ENCODE measurements at places on chromosomes 12 and 14.

DNA sequence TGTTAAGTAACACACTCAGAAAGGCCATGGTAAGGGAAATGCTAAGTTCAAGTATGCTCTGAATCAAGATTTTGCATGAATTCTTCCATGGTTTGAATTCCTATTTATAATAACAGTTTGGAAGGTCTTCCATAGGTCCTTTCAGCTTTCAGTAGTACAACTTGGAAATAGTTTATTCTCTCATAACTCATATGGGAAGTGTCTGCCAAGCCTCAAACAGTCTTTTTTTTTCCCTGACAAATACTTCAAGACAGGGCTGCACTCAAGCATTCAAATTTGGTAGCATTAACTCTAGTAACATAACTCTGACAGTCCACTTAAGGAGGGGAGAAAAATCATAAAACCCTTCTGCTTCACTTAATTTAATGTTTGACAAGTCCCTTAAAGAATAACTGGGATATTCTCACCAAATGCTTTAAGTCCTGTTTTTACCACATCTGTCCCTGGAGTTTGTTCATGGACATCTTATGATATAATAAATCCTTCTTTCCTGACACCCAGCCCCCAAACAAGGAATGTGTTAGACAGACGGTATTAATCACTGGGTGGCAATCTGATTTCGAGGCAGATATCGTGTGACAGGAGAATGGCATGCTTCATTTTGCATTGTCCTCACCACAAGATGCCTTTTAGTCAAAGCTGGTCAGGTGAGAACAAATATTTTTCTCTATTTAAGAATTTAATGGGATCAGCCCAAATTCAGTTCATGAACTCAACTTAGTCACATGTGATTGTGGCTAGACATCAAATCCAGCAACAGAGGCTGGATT, 165.7 kb downstream of the BMP4 start:
- H3K4me1 ChIP-seq, result no peaks in the 10 kb centered on the region
- H3K27ac ChIP-seq, result no peak overlapping the region
- H3K27me3 ChIP-seq, result no peaks in the 10 kb centered on the region

DNA sequence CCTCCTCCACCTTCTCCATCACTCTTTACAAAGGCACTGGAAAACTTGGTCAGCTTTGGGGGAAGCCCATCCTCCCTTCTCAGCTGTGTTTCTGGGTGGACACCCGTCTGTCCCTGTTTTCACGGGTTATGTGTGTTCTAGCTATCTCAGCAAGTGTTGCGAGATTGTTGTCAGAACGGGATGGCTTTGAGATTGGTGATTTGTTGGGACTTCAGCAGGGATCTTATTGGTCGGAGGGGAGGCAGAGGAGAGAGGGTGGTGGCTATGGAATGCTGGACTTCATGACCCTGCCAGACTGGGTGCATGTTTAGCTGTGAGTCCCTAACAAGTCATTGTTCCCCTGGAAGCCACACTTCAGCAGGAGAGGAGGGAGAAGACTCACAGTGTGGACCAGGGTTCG, 2.1 kb downstream of the USP5 start:
- peaks cover 27% of the 10 kb centered on the region for H3K4me1 ChIP-seq
- peaks cover 51% of the 10 kb centered on the region for H3K36me3 ChIP-seq
- H3K27ac ChIP-seq, result peak overlapping the region; percentile 97
- H3K27me3 ChIP-seq, result no peaks in the 10 kb centered on the region
- H3K4me3 ChIP-seq, result peak overlapping the region; percentile 96

- H3K4me3 ChIP-seq, result no peak overlapping the region
- DNase-seq, result no peak
- H3K4me1 ChIP-seq, result no peaks in the 10 kb centered on the region
Observed at GRCh38 chr12:97235102-97235501, 227.5 kb upstream of the RMST start.

DNA sequence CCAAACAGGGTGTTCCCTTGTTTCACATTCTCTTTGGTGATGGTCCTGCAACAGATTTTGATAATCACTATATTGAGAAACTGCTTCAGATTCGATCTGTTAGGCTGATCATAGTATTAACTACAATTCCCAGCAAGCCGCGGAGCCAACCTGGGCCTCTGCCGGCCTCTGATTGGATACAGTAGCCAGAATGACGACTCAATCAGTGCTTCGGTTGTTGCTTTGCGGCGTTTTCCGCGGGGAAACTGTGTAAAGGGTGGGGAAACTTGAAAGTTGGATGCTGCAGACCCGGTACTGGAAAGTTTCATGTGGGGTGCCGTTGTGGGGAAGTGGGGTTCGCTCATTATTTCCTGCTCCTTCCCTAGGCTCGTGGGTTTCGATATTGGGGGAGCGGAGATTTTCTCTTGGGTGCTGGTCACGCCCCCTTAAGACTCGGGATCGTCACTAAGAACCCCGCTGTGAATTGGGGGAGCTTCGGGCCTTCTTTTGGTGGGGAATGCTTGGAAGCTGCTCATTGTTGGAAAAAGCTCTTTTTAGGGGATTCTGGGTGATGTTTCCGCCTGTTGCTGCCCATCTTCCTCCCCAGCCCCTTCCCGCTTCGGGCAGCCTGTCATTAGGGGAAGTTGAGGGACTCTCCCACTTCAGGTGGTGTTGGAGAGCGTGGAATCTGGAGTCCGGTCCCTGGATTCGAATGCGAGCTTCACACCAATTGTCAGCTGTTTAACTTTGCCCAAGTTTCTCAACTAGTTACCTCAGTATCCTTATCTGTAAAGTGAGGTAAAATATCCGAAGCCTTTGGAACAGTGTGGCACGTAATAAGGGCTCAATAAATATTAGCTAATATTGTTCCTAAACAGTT, at the start of gene RAD51B:
RAD51B (plus strand) TSS at position 217 of the 859 bp plus-strand sequence.
- H3K27me3 ChIP-seq, result no peaks in the 10 kb centered on the region
- peaks cover 36% of the 10 kb centered on the region for H3K4me1 ChIP-seq
- peak within 1 kb of the TSS; percentile 96 for H3K4me3 ChIP-seq
- peak; percentile 84 for DNase-seq
- no peaks in the 10 kb centered on the region for H3K36me3 ChIP-seq
- H3K27ac ChIP-seq, result peak within 1 kb of the TSS; percentile 92

- H3K4me3 ChIP-seq, result no peak overlapping the region
- peaks cover 10% of the 10 kb centered on the region for H3K27me3 ChIP-seq
- no peak for DNase-seq
- H3K27ac ChIP-seq, result no peak overlapping the region
- no peaks in the 10 kb centered on the region for H3K36me3 ChIP-seq
Observed at GRCh38 chr12:4089121-4089606, 184.4 kb upstream of the CCND2 start.

DNA sequence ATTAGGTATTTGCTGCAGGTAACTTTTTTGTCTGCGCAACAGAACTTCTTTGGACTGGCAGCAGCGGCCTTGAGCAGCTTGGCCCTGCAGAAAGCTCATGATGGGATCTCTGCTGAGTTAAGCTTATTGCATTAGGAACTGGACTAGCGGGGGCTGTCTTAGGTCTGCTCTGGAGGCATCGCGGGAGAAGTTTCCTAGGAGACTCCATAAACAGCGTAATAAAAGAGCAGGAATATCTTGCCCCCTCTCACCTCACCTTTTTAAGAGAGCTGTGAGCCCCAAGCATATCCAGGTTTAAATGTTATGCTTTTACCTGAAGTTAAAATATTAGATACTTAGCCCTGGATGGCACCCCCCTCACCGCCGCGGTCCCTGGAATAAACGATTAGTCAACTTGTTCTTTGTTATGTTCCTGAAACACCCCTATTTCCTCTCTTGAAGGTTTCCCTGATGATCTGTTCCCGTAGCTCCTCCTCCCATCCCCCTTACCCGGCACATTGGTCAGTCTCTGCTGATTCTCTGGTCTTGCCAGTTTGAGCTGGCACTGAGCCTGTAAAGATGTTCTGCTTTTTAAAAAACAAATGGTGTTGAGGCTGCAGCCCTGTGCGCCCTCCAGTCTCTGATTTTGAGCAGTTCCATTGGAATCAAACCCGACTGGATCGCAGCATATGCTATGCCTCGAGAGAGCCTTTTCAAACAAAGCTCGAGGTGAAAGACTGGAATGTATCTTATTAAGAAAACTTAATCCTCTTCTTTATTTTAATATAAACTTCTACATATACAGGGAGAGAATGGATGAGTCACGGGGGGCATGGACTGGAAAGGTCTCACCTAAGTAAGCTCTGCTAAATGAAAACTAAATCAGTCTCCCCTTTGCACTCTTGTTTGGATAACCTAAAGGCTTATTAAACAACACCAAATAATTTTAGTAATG, 1.9 kb downstream of the MLXIP start:
- peaks cover 46% of the 10 kb centered on the region for H3K4me1 ChIP-seq
- H3K27me3 ChIP-seq, result peaks cover 2% of the 10 kb centered on the region
- peak overlapping the region; percentile 86 for H3K4me3 ChIP-seq
- DNase-seq, result no peak
- H3K27ac ChIP-seq, result peak overlapping the region; percentile 76

DNA sequence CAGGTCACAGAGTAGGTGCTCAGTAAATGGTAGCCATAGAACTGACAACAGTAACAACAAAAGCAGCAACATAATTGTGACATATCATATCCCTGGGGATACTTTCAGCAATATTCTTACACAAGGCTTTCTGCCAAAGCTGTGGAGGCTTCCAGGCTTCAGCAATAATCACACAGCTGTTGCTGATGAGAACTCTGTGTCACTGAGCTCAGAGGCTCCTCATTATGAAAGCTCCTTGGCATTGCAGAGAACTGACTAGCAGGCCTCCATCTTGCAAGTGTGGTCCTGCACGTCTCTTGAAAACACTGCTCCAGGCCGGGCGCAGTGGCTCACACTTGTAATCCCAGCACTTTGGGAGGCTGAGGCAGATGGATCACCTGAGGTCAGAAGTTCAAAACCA, 97.3 kb upstream of the BTG1 start:
- H3K27me3 ChIP-seq, result no peaks in the 10 kb centered on the region
- no peaks in the 10 kb centered on the region for H3K36me3 ChIP-seq
- DNase-seq, result no peak
- H3K4me1 ChIP-seq, result peaks cover 2% of the 10 kb centered on the region
- H3K4me3 ChIP-seq, result no peak overlapping the region

GRCh38 chr12:12068751-12069150, 2.0 kb upstream of the BCL2L14 start:
- no peak overlapping the region for H3K4me3 ChIP-seq
- no peaks in the 10 kb centered on the region for H3K36me3 ChIP-seq
- no peak overlapping the region for H3K27ac ChIP-seq
- peaks cover 11% of the 10 kb centered on the region for H3K4me1 ChIP-seq
- DNase-seq, result no peak
- peaks cover 9% of the 10 kb centered on the region for H3K27me3 ChIP-seq

DNA sequence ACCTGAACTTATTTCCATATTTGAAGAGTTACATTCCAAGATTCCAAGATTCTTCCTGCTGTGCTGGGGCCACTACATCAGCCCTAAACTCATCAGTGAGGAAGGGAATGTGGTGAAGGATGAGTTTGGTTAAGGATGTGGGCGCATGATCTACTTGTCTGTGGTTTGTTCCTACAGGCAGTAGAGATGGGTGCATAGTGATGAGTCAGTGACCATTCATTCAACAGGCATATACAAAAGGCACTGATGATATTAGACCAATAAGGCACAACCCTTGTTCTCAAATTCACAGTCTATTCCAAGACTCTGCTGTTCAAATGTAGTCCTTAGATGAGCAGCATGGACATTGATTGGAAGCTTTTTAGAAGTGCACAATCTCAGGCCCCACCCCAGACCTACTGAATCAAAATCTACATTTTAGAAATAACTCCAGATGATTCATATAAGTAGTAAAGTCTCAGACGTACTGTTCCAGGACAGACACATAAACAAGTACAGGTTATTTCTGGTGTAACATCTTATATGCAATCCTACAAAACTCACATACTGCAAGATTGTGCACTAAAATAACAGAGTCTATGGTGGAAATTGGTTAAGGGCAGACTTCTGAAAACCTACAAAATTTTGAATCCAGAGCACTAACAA, 47.7 kb upstream of the MAP3K9 start:
- H3K4me3 ChIP-seq, result no peak overlapping the region
- H3K27ac ChIP-seq, result no peak overlapping the region
- no peaks in the 10 kb centered on the region for H3K36me3 ChIP-seq
- H3K27me3 ChIP-seq, result peaks cover 2% of the 10 kb centered on the region
